Activated CD8-positive, alpha-beta memory T cell treated with anti-CD3 and anti-CD28 coated beads, Interleukin-2, amount 50 U/mL, for 4 hours (primary cell): ENCODE measurements at places on chromosomes 2 and 18.

- DNase-seq, result no peak
These were observed 46.6 kb downstream of the KCMF1 start for GRCh38 chr2:85017411-85018048.

DNA sequence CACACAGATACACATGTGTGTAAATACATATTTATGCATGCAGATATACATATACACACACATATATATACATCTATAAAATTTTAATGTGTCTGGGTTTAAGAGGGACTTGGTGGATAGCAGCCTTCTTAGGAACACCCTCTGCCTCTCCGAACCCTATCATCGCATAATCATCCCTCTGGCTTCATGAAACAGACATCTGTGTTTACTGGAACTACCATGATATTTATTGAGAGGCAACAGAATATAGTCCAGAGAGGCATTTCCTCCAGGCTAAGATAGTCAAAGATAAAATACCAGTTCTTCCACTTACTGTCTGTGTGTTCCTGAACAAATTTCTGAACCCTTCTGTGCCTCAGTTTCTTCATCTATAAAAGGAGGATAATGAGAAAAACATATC, 239.0 kb upstream of the FANCL start:
- no peak for DNase-seq

GRCh38 chr18:71036783-71037182, 747.9 kb downstream of the SOCS6 start:
- DNase-seq, result no peak

- no peak for DNase-seq
These were observed 309.0 kb upstream of the GULP1 start for GRCh38 chr2:187982668-187983067.

DNA sequence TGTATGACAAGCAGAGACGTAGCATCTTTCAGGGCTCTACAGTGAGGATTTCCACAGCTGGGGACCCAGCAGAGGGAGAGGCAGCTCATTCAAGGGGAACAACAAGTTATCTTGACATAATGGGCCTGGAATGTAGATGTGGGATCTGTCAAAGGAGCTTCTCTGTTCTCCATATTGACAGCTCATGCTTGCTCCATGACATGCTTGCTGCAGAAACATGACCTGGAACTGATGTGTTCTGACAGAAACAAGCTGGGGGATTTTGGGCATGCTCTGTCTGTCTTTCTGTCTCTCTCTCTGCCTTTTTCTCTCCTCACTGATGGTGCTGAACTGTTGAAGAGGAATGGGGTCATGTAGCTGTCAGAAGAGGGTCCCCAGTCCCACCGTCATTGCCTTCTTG, 79.6 kb downstream of the MMADHC start:
- no peak for DNase-seq

DNA sequence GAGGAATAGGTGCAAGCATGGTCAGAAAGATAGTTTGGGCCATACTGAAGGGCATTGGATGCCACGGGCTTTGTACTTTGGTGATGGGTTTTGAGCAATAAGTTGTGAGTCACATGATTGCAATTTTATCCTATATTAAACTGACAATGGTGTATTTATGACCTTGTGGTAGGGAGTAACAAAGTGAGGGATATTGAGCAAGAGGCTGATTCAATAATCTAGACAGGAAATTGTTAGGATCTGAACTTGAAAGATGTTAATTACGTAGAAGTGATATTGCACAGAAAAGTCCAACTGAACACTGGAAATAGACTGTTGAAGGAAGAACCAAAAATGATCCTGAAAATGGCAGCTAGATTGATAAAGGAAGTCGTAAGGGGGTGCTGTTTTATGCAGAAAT, 46.6 kb upstream of the TCF4 start:
- no peak for DNase-seq

GRCh38 chr2:112622528-112622849, 23.2 kb upstream of the SLC20A1 start:
- DNase-seq, result no peak

DNA sequence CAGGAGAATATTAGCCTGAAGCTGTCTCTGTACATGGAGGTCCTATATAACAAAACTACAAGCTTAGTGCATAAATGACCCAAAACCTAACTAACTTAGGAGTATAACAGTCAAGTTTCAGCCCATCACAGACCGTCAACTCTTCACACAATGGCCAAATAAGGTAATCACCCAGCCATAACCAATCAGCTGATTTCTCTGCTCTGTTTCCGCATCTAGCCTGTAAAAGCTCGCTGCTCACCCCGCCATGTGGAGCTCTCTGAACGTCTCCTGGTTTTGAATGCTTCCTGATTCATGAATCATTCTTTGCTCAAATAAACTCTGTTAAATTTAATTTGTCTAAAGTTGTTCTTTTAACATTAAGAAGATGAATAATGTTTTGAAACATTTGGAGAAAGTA, 593.6 kb downstream of the TMX3 start:
- no peak for DNase-seq

DNA sequence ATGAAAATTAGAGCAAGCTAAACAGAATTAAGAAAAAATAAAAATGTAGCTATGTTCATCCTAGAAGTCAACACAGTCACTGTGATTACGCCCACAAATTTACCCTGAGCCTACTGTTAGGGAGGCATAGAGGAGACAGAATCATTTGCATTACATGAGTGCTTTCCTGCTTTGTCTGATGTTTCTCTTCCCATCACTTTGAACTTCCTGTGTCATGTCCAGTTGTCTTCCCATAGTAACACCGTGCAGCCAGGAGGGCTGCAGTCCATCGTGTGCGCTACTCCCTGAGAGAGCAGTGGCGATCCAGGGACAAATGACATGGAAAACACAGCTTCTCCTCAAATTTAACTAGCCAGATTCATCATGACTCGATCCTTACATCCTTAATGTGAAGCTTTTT, 149.8 kb upstream of the DAPL1 start:
- no peak for DNase-seq

- peak; percentile 47 for DNase-seq
These were observed 624 bp downstream of the METTL8 start for GRCh38 chr2:171432969-171433762.

GRCh38 chr2:32289165-32289999, 11.7 kb downstream of the YIPF4 start:
- no peak for DNase-seq

GRCh38 chr2:226838722-226839121, 2.9 kb downstream of the RHBDD1 start:
- no peak for DNase-seq

DNA sequence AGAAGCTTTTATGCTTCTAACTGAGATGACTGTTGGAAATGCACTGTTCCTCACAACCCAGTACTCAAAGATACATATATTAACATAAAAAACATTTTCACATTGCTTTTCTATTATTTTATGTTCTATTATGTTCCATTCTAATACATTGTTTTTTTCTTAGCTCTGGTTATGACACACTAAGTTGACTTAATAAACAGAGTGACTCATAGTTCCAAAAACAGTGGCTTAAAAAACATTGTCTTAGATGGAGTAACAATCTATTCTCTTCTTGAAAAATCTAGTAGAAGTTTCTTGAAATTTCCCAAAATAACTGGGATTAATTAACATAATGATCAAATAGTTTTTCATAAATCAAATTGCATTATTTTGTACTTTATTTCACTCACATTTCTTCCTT, 328.2 kb upstream of the LRATD1 start:
- no peak for DNase-seq

DNA sequence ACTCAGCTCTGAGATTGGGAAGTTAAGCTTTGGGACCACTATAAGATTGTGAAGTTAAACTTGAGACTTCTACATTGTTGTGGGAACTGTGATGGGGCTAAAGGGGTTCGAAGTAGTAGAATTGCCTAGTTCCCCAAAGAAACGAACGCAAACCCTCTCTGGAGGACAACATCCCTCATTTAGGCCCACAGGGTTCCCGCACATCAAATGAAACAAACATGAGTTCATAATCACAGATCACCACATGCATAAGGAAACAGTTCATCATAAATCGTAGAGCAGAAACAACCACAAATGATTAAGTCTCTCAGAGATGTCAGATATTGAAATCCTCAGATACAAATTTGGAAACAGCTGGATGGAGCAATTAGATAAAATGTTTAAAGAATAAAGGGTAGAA, 55.9 kb upstream of the HPCAL1 start:
- no peak for DNase-seq

DNA sequence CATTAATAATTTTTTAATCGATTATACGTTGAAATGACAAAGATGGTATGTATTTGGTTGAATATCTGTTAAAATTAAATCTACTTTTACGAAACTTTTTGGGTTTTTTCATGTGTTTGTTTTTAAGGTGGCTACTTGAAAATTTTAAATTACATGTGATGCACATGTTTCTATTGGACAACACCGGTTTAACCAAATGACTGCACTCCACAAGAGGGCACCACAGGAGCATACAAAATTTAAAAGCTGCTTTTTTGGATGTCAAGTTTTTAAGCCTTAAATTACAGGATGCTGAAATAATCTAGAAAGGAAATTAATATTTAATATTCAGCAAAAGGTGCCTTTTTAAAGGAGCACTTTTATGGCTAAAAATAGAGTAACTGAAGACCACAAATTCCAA, 98.7 kb downstream of the ACVR1 start:
- peak; percentile 43 for DNase-seq

- DNase-seq, result no peak
These were observed 102.1 kb downstream of the CRACDL start for GRCh38 chr2:98833917-98834263.
